Left hindlimb (tissue), 1 donor: ENCODE measurements at places on chromosomes 16 and 17.
A peak's percentile ranks its signal among the peaks of the same experiment; 100 is the strongest.

DNA sequence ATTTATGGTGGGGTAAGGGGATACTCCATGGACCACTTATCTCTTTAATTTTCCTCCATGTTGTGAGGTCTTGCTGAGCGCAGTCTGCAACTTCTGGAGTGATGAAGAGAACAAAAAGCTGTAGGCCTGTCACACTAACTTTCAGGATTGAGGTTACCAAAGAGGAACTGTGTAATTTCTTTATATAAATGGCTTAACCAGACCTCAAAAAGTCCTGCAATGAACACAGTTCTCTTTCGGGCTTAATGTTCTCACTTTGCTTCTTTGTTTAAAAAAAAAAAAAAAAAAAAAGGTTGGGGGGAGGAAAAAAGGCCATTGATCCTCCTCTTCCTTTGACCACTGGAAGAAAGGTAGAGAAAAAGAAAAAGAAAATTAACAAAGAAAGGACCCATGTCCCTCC is 86.8 kb upstream of the SOX9 start:
- DNase-seq, result no peak

GRCh38 chr16:50441486-50442157 is 72.8 kb upstream of the BRD7 start:
- no peak for DNase-seq

DNA sequence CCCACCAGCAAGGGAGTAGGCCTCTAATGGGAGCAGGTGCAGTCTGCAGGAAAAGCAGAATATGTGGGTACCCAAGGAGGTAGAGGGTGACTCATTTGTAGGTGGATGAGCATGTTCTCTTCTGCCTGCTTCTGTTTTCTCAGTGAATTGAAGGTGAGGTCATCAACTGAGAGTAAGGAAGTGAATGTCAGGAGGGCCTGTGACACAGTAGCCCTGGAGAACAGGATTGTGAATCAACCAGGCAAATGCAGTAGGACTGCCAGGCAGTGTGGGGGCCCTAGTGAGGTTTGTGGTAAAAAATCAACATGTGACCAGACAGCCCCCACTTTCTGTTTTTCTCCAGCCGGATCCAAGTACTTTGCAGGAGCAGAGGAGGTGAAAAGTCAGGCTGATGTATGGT is 150.5 kb upstream of the SOX9 start:
- DNase-seq, result no peak

GRCh38 chr17:60901242-60901641 is 223.6 kb downstream of the BCAS3 start:
- no peak for DNase-seq

GRCh38 chr16:10138881-10139280 is 43.3 kb downstream of the GRIN2A start:
- no peak for DNase-seq

DNA sequence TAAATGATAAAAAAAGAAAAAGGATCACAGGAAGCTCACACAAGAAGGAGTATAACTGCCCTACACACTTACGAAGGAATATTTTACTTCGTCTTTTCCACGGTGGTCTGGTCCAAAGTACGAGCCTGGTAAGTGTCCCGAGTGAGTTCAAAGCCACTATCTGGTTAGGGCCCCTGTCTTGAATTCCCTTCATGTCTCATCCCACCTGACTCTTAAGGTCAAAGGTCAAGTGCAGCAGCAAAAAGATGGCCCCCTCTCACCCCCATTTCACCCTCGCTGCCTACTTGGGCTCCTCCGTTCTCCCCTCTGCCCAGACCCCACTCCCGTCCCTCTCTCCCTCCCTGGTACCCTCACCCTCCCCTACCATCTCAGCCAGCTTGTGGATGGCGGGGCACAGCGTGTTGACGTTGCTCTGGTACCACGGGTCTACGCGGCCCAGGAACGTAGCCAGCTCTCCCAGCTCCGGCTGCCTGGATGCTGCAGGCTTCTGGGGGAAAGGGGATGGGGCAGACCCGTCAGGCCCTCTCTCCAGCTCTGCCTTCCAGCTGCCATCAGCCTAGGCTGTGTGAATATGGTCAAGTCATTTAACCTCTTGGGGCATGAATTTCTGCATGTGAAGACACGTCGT is 27.8 kb upstream of the MFSD6L start:
- no peak for DNase-seq

GRCh38 chr17:58587713-58588117 is 73.3 kb upstream of the MTMR4 start:
- peak; percentile 57 for DNase-seq

DNA sequence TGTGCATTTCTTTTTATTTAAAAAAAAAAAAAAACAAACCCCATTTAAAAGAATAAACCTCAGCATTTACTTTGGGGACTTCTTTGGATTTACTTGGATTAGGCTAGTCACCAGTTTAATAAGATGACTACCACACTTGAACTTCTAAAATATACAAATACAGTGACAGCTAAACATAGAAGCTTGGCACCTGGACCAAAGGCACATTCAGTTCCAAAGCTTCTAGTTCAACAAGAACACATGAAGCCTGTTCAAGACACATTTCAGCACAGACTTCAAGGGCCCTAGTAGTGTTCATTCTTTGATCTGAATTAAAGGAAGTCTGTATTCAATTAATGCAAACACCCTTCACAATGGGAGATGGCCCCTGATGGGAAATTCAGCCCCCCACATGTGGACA is 11.6 kb upstream of the ROGDI start:
- no peak for DNase-seq

GRCh38 chr17:183021-183420 is 1.6 kb upstream of the DOC2B start:
- DNase-seq, result no peak

- no peak for DNase-seq
Measured at GRCh38 chr17:64259922-64260321, 3.1 kb downstream of the TEX2 start.

GRCh38 chr17:66476014-66476413 is 173.6 kb downstream of the PRKCA start:
- no peak for DNase-seq

DNA sequence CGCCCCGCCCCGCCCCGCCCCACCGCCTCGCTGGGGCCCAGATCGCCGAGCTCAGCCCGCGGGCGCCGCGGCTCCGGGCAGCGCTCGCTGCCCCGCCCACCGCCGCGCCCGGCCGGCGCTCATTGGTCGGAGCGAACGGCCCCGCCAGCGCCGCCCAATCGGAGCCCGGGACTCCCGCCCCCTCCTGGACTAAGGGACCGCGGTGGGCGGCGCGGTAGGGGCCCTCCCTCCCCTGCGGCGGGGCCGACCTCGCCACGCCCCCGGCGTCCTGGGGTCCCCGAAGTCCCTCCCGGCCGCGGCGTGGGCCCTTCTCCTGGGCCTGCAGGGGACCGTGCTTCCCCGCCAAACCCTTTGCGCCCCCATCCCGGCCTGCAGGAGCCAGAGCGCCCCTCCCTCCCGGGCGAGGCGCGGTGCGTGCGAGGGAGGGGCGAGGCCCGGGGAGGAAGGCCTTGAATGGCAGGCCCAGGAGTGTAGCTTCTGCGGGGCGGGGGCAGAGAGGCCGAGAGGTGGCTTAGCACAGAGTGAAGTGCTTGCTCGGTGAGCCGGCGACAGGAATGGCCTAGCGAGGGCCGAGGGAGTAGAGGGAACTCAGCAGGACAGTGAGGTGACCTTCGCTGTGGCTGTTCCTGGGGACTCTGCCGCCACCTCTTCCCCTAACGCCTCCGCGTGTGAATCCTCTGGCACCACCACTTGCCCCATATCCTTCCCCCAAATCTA is at the start of gene CAMKK1:
Gene CAMKK1 (minus strand): TSS at position 51 of the 717 bp plus-strand sequence. CDS start 7,366 bp downstream, outside the sequence.
- peak; percentile 91 for DNase-seq

GRCh38 chr17:745406-745805 is 6.7 kb downstream of the GEMIN4 start:
- no peak for DNase-seq

GRCh38 chr16:19001788-19002187 is 18.1 kb downstream of the TMC7 start:
- DNase-seq, result no peak

DNA sequence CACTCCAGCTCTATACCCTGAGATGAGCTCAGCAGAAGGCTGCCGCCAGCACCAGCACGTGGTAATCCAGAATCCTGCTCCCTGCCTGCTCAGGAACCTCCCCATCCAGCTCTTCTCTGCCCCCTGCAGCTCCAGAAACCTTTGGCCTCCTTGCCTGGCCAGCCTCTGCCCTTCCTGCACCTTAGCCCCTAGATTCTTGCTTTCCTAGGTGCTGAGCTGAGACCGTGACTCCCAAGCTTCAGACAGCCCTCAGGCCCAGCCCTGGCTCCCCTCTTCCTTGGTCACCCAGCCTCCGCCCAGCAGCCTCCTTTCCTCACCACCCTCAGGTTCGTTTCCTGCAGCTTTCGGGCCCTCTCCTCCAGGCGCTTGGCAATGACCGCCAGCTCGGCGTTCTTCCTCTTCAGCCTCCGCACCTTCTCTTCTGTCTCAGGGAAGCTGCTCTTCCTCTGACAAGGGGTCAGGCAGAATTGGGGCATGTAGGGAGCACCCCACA is 2.6 kb downstream of the TSPOAP1 start:
- DNase-seq, result no peak

DNA sequence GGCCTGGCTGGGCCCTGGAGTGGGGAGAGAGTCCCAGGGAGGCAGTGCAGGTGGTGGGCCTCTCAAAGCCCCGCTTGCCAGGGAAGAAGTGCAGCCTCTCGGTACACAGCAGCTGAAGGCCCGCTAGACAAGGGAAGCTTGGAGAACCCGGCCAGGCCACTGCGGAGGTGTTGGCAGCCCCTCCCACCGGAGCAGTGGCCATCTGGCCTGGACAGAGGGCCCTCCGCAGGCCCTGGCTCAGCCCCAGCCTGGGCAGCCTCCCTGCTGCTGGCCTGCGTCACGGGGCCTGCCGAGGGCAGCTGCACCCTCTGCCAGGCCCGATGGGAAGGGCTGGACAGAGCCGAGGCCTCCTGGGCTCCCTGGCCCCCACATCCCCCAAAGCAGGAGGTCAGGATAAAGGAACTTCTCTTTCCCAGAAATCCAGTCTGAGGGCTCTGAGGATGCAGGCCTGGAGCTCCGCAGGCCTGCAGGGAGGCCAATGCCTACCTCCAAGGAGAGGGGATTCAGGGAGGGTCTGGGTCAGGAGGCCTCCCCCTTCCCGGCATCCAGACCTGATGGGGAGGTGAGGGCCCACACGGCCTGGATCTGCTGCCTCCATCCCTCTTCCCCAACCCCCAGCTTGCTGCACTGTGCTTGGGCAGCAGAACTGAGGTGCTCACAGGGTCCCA is 4.3 kb downstream of the SPPL2C start:
- no peak for DNase-seq

DNA sequence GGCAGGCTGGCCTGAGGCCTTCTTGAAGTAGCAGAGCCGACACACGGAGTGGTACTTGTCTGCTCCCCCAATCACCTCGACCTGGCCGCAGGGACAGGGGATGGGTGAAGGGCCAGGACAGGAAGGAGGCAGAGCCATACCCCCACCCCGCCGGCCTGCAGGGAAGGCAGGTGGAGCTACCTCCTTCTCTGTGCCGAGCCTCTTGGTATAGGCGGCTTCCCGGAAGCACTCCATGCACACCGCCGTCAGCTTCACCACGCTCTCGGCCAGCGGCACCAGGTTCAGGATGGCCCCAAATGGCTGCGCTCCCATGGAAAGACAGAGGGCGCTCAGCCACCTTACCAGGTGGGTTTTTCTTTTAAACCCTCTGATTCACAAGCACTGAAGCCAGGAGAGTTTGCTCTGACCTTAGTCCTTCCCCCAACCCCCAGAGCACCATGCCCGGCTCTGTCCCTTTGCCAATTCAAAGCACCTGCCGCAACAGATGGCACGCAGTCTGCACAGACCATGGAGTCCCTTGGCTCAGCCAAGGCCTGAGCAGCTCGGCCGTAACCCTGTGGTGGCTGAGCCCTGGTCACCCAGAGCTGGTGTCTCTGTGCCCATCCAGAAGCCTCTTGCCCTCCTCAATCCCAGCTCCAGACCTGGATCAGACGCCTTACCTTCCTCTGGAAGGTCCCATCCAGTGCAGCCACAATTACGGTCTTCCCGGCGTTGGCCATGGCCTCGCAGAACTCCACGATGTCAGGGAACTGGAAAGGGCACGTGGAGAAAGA is 6.7 kb downstream of the SYNGR2 start:
- no peak for DNase-seq

- DNase-seq, result no peak
Measured at GRCh38 chr16:53855511-53855910, 151.6 kb downstream of the FTO start.
